Neuronal stem cell (in vitro differentiated cells): ENCODE measurements at places on chromosomes 13 and 19.

- no peak for DNase-seq
These were observed 4.9 kb downstream of the BAX start for GRCh38 chr19:48959341-48960239.

DNA sequence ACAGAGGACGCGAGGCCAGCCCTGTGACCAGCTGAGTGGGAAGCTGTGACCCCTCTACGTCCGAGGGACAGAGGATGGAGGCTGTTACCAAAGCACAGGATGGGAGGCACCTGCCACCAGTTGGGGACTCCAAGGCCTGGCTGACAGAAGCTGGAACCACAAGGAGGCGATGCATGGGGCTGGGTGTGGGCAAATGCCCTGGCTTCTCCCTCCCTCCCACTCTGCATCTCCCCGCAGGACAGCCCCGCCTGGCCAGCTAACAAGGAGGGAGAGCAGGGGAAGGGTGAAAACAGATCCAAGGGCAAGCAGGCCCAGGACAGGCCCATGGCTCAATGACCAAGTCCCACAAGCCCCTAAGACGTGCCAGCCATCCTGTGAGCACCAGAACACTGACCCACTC lies 28.6 kb downstream of the AKT2 start:
- no peak for DNase-seq

DNA sequence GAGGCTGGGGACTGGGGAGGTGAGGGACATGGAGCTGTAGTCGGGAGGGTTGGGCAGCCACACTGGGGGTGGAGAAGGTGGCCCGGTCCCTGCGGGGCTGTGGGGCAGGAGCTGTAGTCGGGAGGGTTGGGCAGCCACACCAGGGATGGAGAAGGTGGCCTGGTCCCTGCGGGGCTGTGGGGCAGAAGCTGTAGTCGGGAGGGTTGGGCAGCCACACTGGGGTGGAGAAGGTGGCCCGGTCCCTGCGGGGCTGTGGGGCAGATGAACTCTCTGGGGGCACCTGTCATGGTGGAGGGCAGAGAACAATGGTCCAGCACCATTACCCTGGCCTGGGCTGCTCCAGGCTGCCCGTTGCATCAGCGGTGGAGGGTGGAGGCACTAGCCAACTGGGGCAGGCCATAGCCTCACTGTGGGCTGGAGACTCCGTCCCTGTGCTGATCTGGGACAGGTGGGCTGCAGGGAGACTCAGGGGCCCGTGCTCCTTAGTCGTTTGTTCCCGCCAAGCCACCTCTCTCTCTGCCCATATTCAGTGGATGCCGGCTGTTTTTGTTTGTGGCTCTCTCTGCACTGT lies 51.4 kb downstream of the ATP11A start:
- no peak for DNase-seq

DNA sequence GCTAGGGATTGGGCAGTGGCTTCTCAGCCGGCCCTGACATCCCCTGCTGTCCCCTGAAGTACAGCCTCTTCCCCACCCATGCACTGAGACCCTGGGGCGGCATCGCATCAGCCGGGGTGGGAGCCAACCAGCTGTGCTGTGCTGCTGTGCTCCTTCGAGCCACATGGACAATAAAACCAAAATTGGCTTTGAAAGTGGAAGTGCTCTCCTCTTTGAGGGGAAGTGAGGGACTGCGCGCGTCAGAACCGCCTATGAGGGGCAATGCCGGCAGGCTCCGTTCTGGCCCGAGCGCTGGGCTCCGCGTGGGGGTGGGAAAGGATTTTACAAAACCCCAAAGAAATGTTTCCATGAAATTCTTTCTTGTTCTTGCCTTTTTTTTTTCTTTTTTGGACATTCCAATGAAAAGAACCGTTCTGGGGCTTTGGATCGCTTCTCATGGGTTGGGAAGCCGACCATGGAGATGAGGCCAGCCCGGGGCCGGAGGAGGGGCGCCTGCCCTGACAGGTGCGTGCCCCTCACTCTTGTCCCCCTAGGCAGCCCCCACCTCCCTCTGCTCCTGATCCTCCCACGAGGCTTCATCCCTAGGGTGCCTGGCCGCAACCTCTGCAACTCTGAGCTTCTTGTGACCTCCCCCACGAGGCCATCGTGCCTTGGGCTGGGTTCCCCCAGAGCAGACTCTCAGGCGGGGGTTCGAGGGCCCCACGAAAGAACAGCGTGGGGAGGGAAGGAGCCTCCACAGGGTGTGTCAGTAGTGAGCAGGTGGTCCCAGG lies 22.6 kb downstream of the KLHL26 start:
- DNase-seq, result no peak

GRCh38 chr19:14361824-14362223 lies 19.4 kb upstream of the ADGRE5 start:
- DNase-seq, result no peak

GRCh38 chr13:31638577-31638976 lies 100.7 kb upstream of the RXFP2 start:
- no peak for DNase-seq

- no peak for DNase-seq
These were observed 123.8 kb downstream of the UGGT2 start for GRCh38 chr13:95929430-95929829.
